Transverse colon (tissue), 4 donors: ENCODE measurements at places on chromosomes 4 and X. TPM values are rescaled to one million over a fixed set of nuclear protein-coding genes. Genes with fewer than 3 reads are reported as not detected.

The ZNF141 gene
- total RNA-seq: 21.0 TPM

The NHSL2 gene
- total RNA-seq: 3.5 TPM

The INTS12 gene
- total RNA-seq: 4.5 TPM

The EPHA5 gene
- total RNA-seq: 0.14 TPM

The SPIN2A gene
- total RNA-seq: not detected

The MRPL1 gene
- total RNA-seq: 3.7 TPM

The PASD1 gene
- not detected for total RNA-seq

The ERCC6L gene
- total RNA-seq: 1.4 TPM

The CXXC4 gene
- total RNA-seq: 0.96 TPM

The KCND1 gene
- 0.96 TPM for total RNA-seq

The CDKL2 gene
- 7.6 TPM for total RNA-seq
